ENCODE measurements at places on chromosomes 4 and X. TPM values are rescaled to one million over a fixed set of nuclear protein-coding genes. Genes with fewer than 3 reads are reported as not detected.

The NHS gene
- total RNA-seq = 0.51 TPM

The WDR45 gene
- total RNA-seq = 18.1 TPM

The NXF2B gene
- total RNA-seq = not detected

The ENPEP gene
- 0.56 TPM for total RNA-seq

The YY2 gene
- total RNA-seq = 3.4 TPM

The TMEM35A gene
- total RNA-seq = 0.13 TPM

The GAGE12J gene
- total RNA-seq = not detected

The CSN1S1 gene
- not detected for total RNA-seq
